CD4-positive, alpha-beta T cell treated with Interleukin-6 at 100 ng/mL for 8 hours (primary cell): ENCODE measurements at places on chromosomes 11 and 22.

GRCh38 chr11:115334932-115335788, 169.1 kb downstream of the CADM1 start:
- no peak for DNase-seq

DNA sequence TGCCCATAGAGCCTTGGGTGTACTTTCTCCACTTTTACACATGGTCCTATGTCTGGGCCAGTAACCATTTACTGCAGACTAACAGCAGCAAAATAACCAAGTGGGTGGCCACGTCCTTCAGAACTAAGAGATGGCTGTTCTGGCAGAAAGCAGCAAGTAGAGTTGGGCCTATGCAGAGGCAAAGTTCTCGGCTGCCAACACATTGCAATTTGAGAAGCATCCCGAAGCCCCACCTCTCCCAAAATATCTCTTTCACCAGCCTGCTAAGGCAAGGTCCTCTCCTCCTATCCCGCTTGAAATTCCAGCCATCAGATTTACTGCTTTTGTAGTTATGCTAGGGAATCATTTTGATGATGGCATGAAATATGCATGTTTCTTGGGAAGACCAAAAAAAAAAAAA, 118.5 kb upstream of the APOA1 start:
- no peak for DNase-seq

DNA sequence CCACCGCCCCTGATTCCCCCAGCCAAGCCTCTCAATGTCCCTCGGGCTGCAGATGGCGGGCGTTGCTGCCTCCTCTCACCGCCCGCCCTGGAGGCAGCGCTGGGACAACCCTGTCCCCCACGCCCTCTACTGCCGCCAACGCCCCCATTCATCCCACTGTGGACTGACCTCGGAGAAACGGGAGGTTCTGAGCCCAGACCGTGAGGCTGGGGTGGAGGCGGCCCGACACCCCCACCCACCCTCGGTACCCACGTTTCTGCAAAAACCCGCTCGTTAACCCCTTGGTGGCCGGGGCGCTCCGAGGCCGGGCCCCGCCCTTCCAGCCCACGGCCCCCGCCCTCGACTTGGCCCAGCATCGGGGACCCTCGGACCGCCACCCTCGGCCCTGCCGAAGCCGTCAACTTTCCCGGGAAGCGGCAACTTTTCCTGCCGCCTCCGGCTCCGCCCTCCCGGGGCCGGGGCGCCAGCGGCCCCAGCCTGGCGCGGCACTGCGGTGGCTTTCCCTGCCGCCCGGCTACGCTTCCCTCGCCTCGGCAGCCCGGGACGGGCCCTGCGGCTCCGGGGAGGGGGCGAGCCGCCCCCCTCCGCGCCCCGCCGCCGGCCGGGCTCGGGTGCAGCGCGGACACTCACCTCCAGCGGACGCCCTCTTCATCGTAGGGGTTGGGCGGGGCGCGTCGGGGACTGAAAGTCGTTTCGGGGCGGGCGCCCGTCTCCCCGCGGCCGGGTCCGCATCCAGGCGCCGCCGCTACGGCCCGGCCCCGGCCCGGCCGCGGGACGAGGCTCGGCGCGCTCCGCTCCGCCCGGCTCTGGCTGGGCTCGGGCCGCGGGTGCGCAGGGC, 458 bp downstream of the RTN4R start:
- DNase-seq = no peak

DNA sequence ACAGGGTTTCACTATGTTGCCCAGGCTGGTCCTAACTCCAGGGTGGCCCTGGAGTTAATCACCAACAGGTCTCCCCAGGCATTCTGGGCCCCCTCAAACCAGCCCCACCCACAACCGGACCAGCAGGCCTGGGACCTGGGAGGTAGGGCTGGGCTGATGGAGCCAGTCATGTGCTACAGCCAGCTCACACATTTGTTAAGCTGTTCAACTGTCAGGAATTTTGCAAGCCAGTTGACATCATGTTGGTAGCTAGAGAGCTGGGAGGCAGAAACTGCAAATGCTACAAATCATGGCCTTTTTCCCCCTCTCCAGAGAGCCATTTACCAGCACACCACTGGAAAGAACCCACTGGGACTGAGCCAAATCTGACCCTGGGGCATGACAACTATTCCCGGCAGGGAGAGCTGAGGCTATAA, 6.8 kb downstream of the ARHGAP1 start:
- no peak for DNase-seq

DNA sequence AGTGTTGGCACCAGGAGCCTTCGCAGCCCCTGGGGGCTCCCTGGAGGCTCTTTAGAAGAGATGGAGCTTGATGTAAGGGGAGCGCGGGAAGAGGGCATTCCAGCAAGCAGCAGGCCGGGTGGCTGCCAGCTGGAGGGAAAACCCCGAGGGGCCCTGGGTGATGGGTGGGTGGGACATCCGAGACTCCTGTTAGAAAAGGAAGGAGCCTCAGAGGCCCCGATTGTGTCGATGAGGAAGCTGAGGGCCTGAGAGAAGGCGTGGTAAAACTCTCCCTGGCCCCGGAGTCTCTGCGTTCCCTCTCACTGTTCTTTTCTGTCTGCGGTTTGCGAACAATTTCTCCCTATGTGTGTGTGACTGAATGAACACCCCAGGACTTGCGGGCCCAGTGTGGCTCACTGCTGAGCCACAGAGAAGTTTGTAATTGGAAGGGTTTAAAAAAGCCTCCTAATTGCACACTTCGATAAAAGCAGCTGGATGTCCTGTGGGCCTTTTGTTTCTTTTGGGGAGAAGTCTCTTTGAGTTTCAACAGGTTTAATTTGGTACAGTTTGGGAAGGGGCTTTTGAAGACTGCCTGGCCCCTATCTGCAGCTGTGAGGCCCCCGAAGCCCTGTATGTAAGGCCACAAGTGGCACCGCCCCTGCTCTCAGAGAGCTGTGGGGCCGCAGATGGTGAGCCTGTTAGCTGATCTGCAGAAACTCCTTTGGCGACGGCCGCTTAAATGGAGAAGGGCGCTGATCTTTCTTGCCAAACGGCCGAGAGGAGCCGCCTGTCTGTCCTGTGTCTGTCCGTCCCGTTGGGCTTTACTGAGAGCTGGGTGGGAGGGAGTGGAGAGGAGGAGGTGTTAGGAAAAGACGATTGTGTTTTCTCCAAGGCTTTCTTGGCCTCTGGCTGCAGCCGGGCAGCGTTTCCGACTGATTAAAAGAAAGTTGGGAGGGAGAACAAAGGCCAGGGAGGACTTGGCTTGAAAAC, 2.0 kb downstream of the FBLN1 start:
- DNase-seq = no peak

DNA sequence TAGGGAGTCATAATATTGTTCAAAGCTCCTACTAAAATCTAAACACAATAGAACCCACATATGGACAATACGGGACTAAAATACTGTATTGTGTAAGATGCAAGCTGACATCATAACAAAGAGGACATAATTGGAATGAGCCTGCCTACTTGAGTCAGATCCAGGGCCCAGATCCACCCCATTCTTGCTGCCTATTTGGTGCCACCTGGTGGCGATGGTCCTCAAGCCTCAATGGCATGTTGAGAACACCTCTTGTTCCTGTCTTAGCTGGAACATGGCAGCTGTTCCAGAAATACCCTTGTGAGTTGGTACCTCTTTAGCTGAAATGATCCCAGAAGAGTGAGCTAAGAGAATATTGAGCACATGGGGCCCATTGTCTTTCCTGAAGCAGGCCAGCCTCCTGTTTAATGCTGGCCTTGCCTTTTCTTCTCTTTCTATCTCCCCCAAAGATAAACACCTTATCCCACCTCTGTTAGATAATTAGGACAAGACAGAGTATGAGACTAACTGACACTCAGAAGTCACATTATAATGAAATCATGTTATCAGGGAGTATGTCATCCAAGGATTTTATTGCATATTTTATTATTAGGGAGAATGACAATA, 680.9 kb upstream of the ANO5 start:
- no peak for DNase-seq

- no peak for DNase-seq
These were observed 270.5 kb downstream of the TENM4 start for GRCh38 chr11:79170321-79170720.
